GM12878 (cell line): ENCODE measurements at places on chromosomes 2 and 18. TPM values are rescaled to one million over a fixed set of nuclear protein-coding genes. Genes with fewer than 3 reads are reported as not detected.

Gene TMEM198
- 1.1 and 1.2 TPM in 2 replicates for total RNA-seq

Gene CCDC74B
- total RNA-seq, result 14.4 and 15.3 TPM in 2 replicates

Gene ASB18
- not detected in 2 replicates for total RNA-seq

Gene SCTR
- total RNA-seq, result not detected in 2 replicates

Gene SLC5A6
- 52.8 and 58.5 TPM in 2 replicates for total RNA-seq

Gene INHBB
- 0.05 and 0.11 TPM in 2 replicates for total RNA-seq

Gene ABCG5
- not detected in 2 replicates for total RNA-seq

Gene CRYBA2
- not detected in 2 replicates for total RNA-seq

Gene C2orf80
- total RNA-seq, result not detected in 2 replicates

Gene LRP1B
- total RNA-seq, result 0.03 TPM in 1 of 2 replicates, not detected in the other

Gene SERPINB13
- not detected in 2 replicates for total RNA-seq

Gene SCN3A
- 0.05 and 0.21 TPM in 2 replicates for total RNA-seq

Gene MAPRE3
- 0.61 and 0.67 TPM in 2 replicates for total RNA-seq

Gene PTPRN
- not detected in 2 replicates for total RNA-seq

Gene FMNL2
- 0.53 and 0.64 TPM in 2 replicates for total RNA-seq

Gene SERPINB4
- not detected in 2 replicates for total RNA-seq

Gene DQX1
- 0.85 and 0.98 TPM in 2 replicates for total RNA-seq

Gene USP14
- 57.0 and 64.1 TPM in 2 replicates for total RNA-seq

Gene OR6B3
- not detected in 2 replicates for total RNA-seq

Gene UGT1A4
- 0.21 TPM in 1 of 2 replicates, not detected in the other for total RNA-seq
